ENCODE measurements at places on chromosomes 12 and 14. TPM values are rescaled to one million over a fixed set of nuclear protein-coding genes. Genes with fewer than 3 reads are reported as not detected.
A peak's percentile ranks its signal among the peaks of the same experiment; 100 is the strongest.

DNA sequence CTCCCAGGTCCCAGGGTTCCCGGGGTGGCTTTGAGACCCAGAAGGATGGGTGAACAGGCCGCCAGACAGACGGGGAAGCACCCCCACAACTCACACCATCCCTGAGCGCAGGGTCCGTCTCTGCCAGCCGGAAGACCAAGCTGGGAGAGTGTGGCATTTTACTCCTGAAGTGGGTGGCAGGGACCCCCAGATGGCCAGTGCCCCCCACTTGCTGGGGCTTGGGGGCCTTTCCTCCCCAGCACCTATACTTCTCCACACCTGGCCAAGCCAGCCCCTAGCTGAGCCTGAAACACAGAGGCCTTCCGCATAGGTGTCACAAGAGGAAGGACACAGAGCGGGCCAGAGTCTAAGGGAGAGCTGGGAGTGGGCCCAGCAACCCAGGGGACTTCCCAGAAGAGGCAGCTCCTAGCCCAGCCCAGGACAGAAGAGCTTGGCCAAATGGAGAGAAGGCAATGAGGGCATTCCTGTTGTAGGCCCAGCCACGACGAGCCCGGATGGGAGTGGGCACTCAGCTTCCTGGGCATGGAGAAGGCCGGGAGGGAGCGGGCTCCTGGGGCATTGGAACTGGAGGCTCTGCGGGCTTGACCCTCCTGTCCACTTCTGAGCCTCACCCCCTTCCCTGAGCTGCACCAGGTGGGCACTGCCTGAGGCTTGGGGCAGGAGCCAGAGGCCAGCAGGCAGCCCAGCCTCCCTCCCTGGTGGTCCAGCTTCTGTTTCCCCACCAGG lies 3.3 kb downstream of the AHNAK2 start:
- no peak for DNase-seq

DNA sequence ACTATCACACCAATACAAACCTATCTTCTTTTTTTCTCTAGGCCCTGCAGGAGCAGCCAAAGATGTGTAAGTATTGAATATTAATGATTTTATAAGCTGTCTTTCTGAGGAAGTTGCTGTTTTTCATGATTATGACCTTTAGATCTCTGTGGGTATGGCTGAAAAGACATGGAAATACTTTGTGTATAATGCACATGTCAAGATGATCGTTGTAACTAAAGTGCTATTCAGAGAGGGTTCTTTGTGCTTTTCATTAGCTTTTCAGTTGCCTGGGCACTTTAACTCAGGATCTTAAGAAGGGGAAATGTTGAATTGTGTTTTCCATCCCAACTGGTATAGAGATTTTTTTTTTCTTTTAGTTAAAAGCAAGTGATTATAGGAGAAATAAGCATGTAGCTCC lies 18.1 kb downstream of the C12orf75 start:
- DNase-seq, result peak; percentile 29

GRCh38 chr12:12384571-12385340 lies 27.9 kb downstream of the BORCS5 start:
- DNase-seq, result no peak

DPF3 gene
- 15.7 TPM for total RNA-seq

DNA sequence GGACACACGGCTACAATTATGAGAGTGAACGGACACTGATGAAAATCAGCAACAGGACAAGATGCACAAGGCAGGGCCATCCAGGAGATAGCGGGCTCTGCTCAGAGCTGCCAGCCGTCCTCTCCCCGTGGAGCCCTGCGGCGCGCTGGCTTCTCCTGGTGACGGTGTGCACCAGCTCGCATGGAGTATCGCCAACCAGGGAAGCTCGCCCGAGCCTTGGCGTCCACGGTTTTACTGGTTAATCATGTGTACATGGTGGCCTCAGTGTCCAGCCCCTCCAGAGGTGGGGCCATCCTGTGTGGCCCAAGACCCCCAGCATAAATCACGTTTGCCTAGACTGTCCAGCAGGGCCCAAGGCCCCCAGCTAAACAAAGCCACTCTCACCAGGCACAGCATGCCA lies 31.2 kb upstream of the DYNC1H1 start:
- no peak for DNase-seq

GRCh38 chr14:77037938-77038568 lies 9.5 kb upstream of the IRF2BPL start:
- no peak for DNase-seq

SERPINA12 gene
- not detected for total RNA-seq

DNA sequence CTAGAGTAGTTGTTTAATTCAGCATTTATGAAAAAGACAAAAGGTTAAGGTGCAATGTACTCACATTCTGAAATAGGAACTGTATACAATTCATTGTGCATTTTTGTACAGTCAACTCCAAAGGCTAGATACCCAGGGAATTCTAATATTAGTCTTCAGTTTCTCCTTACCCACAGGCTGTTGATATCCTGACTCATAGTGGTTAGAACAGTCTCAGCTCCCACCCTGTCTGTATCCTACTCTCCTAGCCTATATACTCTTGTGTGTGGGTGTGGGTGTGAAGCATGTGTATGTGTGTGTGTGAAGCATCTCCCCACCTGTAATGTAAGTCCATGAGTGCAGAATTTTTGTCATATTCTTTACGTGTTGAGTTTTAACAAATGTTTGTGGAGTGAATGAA lies 229.5 kb downstream of the NAV3 start:
- DNase-seq, result no peak

DNA sequence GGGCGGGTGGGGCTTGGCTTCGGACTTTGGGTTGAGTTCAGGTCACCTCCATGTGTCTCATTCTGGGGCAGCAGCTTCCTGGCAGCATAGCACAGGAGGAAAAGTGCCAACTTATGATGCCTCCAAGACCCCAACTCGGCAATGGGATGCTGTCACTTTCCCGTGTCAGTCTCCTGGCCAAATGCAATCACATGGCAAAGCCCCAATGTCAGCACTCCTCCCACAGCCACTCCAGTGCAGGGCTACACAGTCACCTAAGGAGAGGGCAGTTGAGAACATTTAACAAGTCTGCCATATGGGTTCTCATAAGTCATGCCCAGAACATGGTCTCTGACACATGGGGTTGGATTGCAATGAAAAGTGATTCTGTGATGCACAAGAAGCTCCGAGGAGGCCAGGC lies 26.7 kb downstream of the ELK3 start:
- no peak for DNase-seq

GRCh38 chr12:24172031-24172772 lies 222.7 kb upstream of the SOX5 start:
- peak; percentile 34 for DNase-seq

RERG gene
- total RNA-seq, result not detected

DNA sequence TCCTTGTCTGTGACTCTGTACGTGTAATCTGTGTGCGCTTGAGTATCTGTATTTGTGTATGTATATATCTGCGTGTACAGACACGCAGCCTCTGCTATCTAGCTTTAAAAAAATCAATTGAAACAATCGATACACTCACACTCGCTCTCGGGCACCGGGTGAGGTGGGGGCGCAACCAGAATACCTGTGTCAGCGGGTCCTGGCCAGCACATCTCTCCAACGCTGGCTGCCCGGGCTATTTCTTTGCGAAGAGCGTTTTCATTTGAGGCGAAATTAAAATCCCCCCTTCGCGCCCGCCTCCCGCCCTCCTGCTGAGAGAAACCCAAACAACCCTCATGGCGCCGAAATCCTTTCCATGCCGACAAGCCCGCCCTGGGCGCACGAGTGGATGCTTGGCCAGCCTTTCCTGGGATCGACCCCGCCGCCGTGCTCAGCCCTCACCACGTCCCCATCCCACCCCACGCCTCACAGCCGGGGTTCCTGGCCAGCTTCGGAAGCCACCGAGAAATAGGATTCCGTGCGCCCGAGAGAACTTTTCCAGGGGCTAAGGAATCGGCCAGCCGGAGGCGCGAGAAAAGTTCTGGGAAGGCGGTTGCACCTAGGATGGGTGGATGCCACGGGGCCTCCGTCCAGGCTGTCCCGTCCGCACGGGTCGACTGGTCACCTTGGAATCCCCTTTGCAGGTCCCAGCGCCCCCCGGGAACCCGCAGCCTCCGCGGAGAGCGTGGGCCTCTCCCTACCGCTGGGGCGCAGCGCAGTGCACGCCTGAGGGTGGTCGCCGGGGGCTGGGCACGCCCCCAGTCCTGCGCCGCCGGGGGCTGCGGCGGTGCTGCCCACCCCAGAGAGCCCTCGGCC lies 1.0 kb downstream of the ZDHHC22 start:
- DNase-seq, result peak; percentile 50

KRT7 gene
- 1.0 TPM for total RNA-seq

- no peak for DNase-seq
Measured at GRCh38 chr14:67610491-67610890, 9.2 kb upstream of the ARG2 start.

BLOC1S1 gene
- total RNA-seq, result 86.3 TPM

DNA sequence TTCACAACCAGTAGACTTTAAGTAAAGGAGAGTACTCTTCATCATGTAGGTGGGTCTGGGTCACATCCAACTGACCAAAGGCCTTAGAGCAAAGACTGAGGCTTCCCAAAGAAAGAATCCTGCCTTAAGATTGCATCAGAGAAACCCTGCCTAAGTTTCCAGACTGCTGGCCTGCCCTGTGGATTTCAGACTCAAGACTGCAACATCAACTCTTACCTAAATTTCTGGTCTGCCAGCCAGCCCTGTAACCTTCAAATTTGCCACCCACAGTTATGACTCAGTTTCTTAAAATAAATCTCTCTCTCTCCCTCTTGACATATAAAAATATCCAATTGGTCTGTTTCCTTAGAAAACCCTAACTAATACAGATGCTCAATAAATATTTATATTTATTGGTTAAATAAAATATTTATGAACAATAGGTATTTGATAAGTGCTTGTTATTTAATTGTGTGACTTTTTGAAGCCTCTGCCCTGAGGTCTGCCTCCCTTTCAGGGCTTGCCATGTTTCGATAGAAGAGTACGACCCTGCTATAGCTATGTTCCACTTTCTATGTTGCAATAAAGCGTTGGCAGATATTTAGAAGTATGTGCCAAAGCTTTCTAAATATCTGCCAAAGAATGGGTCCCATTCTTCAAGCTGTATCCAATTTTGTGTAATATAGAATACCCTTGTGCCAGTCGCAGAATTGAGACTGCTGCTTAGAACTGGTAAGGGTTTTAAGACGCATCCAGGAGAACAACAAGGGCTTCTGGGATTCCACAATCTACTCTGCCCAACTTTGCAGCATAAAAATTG lies 65.7 kb downstream of the TMEM30B start:
- DNase-seq, result no peak

- DNase-seq, result no peak
Measured at GRCh38 chr12:114817571-114818425, 133.8 kb upstream of the TBX3 start.

DNA sequence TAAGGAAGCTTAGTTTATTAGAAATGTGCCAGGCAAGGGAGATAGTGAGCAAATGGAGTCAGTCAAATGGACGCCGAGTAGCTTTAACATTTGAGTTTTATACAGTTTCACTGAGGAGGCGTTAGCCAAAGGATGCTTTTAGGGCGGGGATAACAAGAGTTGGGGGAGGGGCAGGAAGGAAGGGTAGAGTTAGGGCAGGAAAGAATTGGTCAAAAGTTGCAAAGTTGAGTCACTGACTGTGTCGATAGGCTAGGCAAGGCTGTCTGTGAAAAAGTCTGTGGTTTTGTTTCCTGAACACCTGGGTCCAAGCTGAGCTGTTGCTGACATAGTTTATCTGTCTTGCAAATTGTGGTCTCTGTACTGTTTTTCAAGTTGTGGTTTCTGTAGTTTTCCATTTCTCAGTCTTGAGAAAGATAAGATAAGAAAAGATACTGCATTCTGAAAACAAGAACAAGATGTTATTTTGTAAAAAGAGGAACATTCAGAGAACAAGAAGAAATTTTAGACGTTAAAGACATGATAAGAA lies 62.6 kb upstream of the RESF1 start:
- no peak for DNase-seq

GALNT8 gene
- not detected for total RNA-seq

DNA sequence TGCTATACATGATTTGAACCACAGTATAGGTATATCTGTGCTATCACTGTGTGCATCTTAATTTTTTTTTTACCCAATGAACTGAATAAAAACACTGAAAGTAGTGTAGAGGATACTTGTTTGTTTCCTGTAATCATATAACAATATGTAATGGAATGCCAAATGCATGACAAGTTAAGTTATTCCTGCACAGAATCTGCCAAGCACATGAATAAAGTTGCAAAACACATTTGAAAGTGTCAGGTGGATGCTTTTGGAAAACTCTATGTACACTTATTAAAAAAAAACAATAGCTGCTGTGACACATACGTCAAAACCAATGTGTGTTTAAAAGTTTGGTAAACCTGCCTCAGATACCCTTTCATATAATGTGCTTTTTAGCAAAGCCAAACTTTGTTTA lies 1638.1 kb upstream of the SEL1L start:
- no peak for DNase-seq

DNA sequence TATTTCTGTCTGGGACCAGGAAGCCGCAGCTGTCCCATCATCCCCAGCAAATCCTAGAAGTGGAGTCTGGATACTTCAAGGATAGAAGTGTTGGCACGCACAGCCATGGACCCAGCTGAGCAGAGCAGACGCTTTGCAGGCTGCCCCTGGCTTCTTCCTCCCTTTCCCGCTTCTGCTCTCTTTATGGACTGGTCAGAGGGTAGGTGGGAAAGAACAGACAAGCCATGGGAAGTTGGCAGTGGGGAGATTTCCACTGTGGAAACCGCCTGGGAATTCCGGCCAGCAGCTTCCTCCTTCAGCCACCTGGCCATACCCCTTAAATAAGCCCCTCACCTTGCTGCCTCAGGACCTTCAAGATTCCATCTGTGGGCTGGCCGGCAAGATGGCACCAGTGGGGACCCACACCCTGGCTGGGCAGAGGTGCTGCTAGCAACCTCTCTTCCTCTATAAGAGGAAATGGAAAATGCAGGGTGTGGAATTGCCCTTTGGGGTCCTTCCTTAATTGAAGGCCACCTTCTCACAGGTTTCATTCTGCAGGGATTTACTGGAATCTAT lies 20.6 kb downstream of the OTUB2 start:
- no peak for DNase-seq

DNA sequence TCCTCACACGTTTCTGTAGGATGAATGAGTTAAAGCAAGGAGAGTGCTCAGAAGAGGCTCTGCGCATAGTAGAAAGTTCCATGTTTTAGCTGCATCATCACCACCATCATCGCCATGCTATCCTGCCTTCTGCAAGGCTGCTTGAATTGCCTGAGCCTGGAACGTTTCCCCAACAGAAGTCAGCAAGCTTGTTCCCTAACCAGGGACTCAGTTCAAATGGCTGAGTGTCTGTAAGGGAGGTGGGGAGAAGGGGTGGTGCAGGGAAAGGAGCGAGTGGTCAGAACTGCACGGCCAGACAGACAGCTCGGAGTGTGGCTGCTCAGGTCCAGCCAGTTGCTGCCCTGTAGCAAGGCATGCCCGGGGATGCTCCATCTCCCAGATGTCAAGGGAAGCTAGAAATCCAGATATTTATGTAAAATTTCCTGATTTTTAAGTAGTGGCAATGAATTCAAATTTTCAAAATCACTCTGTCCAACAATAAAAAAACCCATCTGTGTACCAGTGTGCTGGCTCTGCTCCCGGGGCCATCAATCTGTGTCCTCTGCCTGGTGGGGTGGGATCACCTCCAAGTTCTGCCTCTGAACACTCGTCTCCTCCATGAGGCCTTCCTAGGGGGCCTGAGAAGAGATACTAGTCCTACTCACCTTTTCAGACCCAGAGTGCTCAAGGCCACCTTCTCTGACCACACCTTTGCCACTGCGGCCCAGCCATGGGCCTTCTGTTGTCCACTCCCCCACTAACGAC lies 162.7 kb downstream of the FOXN3 start:
- DNase-seq, result no peak

- no peak for DNase-seq
Measured at GRCh38 chr14:22646570-22647254, 2.6 kb upstream of the OR6J1 start.

PAPLN gene
- total RNA-seq, result 0.75 TPM
